Kidney (tissue), 22 donors: ENCODE measurements at places on chromosomes 1 and 21.

DNA sequence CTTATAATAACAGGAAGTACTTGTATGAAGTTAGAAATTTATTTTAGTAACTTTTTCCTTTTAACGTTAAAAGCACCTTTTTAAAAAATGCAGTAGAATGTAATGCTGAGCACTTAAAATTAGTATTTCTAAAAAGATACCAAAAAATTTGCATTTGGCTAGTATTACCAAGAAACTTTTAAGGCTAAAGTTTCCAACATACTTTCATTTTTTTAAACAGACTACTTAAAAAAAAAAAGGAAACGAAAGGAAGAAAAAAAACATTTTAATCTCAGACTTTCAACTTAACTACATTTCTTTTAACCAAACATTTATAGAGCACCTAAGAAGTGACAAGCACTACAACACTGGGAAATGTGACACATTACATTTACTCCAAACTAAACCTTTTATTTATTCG, 2.8 kb downstream of the ARID4B start:
- no peak for DNase-seq

DNA sequence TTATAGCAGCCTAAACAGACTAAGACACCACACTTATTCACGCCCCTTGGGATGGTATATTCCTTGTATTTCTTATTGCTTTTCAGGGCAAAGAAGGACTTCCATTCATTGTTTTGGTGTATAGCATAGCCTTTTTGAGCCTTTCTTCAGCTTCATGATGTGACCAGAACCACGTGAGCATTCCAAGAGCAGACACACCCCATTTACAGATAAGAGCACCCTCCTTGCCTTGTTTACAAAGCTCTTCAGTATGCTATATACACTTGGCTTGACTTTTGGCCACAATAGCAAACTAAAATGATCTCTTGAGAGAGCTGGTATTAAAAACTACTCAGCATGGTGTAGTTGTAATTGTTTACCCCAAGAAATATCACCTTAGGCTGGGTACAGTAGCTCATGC, 78.7 kb downstream of the PIK3R3 start:
- no peak for DNase-seq

GRCh38 chr1:43067977-43068751, 103.9 kb downstream of the EBNA1BP2 start:
- DNase-seq: peak; percentile 69

DNA sequence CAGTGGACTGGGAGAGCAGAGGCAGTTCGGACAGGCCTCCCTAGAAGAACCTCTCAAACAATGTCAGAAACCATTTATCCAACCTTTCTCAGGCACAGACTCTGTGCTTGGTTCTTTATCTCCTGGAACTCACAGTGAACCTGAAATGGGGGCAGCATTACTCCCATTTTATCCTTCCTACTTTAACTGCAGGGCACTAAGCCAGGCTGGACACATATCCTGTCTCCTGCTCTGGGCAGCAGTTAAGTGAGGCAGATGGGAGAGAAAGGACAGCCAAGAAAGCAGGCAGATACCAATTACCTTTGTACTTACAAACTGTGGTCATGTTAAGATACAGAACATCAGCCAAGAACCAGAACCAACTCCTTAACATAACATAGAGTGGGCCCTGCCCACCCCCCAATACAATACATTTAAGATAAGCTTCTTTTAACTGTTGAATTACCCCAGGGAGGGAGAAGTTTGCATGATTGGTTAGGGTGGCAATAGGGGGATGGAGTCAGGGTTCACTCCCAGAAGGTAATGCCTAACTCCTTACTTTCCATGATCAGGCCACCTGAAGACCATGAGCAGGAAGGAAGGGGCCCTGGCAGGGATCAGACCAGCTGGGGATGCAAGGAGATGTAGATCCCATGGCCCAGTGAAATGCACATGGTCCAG, 10.9 kb downstream of the KDF1 start:
- no peak for DNase-seq

GRCh38 chr21:42524341-42525028, 10.8 kb downstream of the SLC37A1 start:
- DNase-seq: peak; percentile 43

- no peak for DNase-seq
Observed at GRCh38 chr1:22827666-22828483, 117.2 kb downstream of the EPHB2 start.

GRCh38 chr21:38388647-38389353, 109.5 kb downstream of the ERG start:
- no peak for DNase-seq

GRCh38 chr1:10903421-10903820, 107.0 kb upstream of the CASZ1 start:
- peak; percentile 41 for DNase-seq

GRCh38 chr1:235504122-235504493, at the start of gene B3GALNT2:
TSS of gene B3GALNT2 (minus strand) at chr1:235504452. CDS start at chr1:235504252, 200 bp downstream.
- no peak for DNase-seq

GRCh38 chr1:71473331-71473730, 392.5 kb upstream of the ZRANB2 start:
- no peak for DNase-seq
